ENCODE measurements at places on chromosomes 7 and 10.

GRCh38 chr10:100775386-100775785 lies 30.0 kb downstream of the PAX2 start:
- no peak for DNase-seq

- DNase-seq, result no peak
Measured at GRCh38 chr7:15922002-15922401, 235.5 kb upstream of the MEOX2 start.

DNA sequence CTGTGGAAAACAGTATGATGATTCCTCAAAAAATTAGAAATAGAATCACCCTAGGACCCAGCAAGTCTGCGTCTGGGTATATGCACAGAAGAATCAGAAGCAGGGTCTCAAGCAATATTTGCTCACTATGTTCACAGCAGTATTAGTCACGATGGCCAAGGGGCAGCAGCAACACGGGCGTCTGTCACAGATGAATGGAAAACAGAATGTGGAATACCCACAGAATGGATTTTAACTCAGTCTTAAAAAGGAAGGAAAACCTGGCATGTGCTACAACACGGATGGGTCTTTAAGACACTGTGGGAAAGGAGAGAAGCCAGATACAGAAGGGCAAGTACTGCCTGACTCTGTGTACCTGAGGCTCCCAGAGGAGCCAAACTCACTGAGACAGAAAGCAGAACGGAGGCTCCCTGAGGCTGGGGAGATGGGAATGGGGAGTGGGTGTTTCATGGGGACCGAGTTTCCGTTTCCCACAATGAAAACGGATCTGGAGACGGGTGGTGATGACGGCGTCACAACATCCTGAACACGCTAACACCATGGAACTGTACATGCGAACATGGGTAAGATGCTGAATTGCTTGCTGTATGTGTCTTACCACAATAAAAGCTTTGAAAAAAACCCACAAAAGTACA lies 36.7 kb upstream of the INPP5A start:
- DNase-seq, result no peak

GRCh38 chr7:111113263-111114017 lies 22.5 kb downstream of the LRRN3 start:
- DNase-seq, result no peak
